ENCODE measurements at places on chromosomes 3 and 15. TPM values are rescaled to one million over a fixed set of nuclear protein-coding genes. Genes with fewer than 3 reads are reported as not detected.

DNA sequence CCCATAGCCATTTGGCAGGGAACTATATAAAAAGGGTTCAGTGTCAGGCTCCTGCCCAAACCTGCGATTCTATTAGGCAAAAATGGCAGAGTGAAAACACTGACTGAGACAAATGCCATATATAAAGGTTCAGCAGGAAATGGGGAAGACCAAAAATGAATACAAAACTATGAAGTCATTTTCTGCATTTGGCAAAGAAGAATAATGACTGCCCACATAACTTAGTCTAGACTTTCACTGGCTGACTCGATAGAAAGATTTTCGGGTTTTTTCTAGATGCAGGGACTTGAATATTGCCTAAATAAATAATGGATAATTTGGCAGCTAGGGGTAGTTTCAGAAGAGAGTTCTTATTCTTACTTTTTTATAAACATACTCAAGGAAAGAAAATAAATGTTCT, 178.0 kb downstream of the TPRG1 start:
- DNase-seq = no peak

DNA sequence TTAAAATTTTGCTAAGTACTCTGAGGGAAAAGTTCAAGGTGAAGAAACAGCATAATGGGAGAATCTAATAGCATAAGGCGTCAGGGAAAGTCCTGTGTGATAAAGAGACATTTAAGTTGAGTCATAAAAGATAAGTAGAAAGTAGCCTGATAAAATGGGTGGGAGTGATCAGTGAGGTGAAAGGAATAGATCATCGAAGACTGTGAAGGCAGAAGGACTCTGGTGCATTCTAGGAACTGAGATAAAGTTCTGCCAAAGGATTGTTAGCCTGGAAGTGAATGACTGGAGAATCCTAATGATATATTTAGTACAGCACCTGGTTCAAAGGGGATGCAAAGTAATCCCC, 149.9 kb downstream of the CFAP20DC start:
- no peak for DNase-seq

GRCh38 chr3:94734206-94734605, 671.3 kb downstream of the NSUN3 start:
- DNase-seq = no peak

DNA sequence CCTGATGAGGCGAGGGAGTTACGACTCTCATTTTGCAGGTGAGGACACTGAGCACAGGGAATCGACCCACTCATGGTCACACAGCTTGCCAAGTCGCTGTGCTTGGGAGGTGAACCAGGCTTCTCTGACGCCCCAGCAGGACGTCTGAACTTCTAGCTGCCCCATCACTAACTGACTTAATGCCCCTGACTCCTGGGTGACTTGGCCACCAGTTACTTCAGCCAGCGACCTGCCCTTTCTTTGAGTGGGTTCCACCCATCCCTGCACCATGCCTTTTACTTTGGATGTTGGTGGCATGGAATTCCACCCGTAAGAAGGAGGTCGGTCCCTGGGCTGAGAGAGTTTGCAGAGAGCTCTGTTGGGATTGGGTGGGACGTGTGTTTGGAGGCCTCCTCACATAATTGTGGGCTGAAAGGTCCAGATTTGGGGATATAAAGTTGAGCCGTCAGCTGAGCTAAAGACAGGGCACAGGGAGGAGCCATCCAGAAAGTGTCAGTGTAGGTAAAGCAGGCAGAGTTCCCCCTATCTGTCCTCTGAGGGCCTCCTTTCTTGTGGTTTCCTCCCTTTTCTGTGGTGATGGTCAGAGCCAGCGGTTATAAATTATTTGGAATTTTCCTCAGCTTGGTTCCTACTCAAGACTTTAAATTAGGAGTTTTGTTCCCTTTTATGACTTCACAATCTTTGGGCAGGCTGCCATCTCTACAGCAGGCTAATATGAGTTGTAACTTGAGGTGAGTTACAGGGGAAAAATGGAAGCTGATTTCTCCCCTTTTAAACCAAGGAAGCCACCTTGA, 55.0 kb downstream of the FLNB start:
- DNase-seq = no peak

Gene FAM3D
- not detected for total RNA-seq

Measured in Right ventricle myocardium superior (tissue), 1 donor.